ENCODE measurements at places on chromosomes 11 and 22.

- no peak for DNase-seq
These were observed 55.2 kb downstream of the SLC1A2 start for GRCh38 chr11:35363854-35364780.

DNA sequence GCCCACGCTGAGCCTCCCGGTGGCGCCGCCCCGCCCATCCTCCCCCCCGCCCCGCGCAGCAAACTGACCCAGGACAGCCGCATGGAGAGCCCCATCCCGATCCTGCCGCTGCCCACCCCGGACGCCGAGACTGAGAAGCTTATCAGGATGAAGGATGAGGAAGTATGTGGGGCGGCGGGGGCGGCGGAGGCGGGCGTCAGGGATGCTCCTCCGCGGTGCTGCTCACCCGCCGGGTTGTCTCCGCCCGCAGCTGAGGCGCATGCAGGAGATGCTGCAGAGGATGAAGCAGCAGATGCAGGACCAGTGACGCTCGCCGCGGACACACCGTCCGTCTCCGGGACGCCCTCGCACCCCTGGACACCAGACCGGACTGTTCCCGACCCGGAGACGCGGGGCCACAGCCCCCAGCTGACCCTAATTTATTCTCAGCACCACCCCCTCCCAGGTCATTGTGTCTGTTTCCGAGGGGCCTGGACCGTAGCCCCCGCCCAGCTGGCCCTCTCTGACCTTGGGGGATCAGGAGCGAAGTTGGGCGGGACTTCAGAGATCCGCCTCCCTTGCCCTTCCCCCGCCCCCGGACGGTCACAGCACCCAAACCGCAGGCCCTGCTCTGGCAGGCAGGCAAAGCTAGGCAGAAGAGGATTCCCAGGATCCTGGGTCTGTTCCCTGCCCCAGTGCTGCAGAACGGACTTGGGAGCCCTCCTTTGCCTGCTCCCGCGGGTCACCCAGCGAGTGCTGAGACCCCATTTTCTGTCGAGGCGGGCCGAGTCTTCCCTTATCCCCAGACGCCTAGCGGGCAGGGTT is 959 bp upstream of the GP1BB start:
- DNase-seq = no peak

DNA sequence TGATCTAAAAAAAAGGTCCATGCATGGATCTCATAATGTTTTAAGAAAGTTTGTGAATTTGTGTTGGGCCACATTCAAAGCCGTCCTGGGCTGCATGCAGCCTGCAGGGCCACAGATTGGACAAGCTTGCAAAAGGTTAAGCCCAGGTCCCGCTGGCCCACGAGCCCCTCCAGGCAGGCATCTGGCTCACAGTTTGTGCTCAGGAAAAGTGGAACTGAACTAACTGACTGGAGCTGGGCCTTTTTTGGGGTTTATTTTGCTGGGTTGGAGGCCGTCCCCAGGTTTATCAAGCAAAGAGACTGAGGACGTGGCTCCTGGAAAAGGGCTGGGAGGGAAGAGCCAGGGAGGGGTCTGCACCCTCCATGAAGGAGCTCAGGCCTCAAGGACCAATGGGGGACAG is 32.1 kb upstream of the BAIAP2L2 start:
- DNase-seq = no peak

DNA sequence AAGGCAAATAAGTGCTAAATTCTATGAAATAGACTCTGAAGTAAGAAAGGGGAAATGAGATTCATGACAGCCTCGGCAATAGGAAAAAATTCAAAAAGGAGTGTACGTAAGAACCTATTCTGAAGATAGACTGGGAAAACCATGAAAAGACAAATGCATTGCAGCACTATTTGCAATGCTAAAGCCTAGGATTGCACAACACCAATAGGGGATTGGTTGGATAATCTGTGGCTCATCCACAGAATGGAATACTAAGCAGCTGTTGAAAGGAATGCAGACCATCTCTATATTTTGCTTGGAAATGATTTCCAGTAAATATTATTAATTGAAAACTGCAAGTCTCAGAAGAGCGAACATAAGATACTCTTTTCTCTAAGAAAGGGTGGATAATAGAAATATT is 91.7 kb upstream of the CLMP start:
- no peak for DNase-seq

DNA sequence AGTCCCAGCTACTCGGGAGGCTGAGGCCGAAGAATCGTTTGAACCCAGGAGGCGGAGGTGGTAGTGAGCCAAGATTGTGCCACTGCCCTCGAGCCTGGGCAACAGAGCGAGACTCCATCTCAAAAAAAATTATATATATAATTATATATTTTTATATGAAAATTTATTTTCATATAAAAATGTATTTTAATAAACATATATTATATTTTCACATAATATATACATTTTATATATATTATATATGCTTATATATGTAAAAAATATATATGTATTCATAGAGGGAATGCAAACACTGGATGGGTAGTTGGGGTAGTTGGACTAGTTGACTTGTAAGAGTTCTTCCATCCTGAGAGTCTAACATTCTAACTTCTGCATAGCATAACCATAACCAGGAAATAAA is 20.3 kb downstream of the DEUP1 start:
- no peak for DNase-seq

Measured in activated naive CD4-positive, alpha-beta T cell (primary cell).